ENCODE measurements at places on chromosomes 3 and 15.
A peak's percentile ranks its signal among the peaks of the same experiment; 100 is the strongest.

- DNase-seq, result peak; percentile 75
These were observed 3.8 kb upstream of the LOXL1 start for GRCh38 chr15:73922186-73923151.

DNA sequence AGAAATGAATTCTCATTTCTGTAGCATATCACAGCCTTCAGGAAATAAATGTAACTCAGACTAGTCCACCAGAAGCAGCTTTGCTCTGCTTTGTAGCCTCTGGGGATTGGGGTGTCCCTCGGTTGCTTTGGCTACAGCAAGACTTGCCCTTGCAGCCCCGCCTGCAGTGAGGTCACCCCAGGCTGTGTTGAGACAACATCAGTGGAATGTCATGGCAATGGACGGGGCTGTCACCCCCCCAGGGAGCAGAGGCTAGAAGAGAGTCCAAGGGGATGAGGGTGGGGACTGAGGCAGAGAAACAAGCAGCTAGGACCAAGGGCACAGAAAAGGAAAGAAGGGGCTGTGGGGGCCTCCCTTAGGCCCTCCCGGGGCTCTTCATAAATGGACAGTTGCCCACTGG lies 854 bp downstream of the CLEC3B start:
- DNase-seq, result peak; percentile 82

DNA sequence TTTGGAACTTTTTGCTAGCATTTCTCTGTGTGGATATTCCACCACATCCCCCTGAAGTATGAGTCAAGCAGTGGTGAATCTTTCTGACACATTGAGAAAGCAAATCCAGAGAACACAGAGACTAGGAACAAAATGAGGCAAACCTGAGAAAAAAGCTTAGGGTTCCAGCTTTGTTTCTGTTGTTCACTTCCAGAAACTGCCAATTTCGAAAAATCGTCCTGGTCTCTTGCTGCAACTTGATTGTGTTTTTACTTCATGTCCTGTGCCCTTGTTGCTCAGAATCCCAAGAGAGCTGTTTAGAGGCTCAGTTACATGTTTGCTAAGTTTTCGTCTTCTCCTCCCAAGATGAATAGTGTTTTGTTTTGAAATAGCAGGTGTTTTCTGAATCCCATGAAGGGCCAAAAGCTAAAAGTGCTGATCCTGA lies 13.7 kb downstream of the MAP2K1 start:
- peak; percentile 32 for DNase-seq

- DNase-seq, result peak; percentile 34
These were observed 627 bp downstream of the NT5DC2 start for GRCh38 chr3:52532838-52533622.

DNA sequence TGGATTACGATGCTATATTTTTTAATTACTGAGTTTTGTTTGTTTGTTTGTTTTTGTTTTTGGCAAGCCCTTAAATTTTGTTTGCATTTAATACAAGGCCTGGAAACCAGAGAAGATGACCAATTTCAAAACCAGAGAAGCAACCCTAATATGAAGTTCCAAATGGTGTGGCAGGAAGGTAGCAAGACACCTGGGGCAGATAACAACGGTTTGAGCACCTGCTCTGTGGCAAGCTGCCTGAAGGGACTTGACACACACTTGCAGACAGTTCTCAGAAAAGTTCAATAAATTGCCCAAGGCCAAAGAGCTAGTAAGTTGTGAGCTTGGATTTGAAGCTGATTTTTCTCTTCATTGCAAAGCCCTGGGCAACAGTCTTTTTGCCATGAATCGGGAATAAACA lies 151.2 kb upstream of the UBE2E1 start:
- DNase-seq, result no peak

Data from EH (cell line).